ENCODE measurements at places on chromosomes 1 and 21.

- no peaks in the 10 kb centered on the region for H3K36me3 ChIP-seq
- no peaks in the 10 kb centered on the region for H3K4me1 ChIP-seq
- H3K4me3 ChIP-seq = no peak overlapping the region
- no peaks in the 10 kb centered on the region for H3K27me3 ChIP-seq
- DNase-seq = no peak
These were observed 535.5 kb downstream of the LRRIQ3 start for GRCh38 chr1:73662526-73662925.

- no peak for DNase-seq
- H3K36me3 ChIP-seq = no peaks in the 10 kb centered on the region
- no peaks in the 10 kb centered on the region for H3K4me1 ChIP-seq
- no peak overlapping the region for H3K4me3 ChIP-seq
These were observed 13.9 kb upstream of the C2CD2 start for GRCh38 chr21:41967708-41968107.

- H3K36me3 ChIP-seq = no peaks in the 10 kb centered on the region
- H3K4me3 ChIP-seq = no peak overlapping the region
- no peaks in the 10 kb centered on the region for H3K27me3 ChIP-seq
These were observed 68.4 kb downstream of the LUZP1 start for GRCh38 chr1:23100074-23100748.

DNA sequence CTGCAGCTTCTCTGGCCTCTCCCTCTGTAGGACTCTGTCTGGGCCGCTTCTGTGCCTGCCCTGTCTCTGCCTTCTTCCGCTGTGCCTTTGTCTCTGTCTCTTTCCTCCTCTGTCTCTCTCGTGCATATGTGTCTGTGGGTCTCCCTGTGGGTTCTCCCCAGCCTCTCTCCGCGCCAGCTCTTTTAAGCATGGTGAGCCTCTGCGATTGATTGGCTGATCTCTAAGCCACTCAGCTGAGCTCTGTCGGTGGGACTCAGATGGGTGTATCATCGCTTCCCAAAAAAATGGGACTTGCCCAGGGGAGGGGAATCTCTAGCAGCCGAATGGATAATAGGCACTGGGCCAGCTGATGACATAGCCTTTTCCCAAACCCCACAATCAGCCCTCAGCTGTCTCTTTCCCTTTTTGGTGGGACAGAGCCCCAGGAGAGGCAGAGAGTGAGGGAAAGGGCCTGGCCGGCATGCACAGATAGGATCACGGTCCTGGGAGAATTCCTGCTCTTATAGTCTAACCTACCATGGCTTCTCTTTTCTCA lies at the start of gene ADAMTS4:
ADAMTS4 (minus strand) TSS at position 158 of the 535 bp plus-strand sequence. CDS start 427 bp downstream, outside the sequence.
- no peaks in the 10 kb centered on the region for H3K27me3 ChIP-seq
- H3K27ac ChIP-seq = peak within 1 kb of the TSS; percentile 95
- peak within 1 kb of the TSS; percentile 45 for H3K4me3 ChIP-seq

- H3K36me3 ChIP-seq = no peaks in the 10 kb centered on the region
- H3K27me3 ChIP-seq = no peaks in the 10 kb centered on the region
These were observed 15.4 kb downstream of the DYNLT5 start for GRCh38 chr1:66767626-66768025.

GRCh38 chr1:184945029-184945428 lies 29.3 kb downstream of the NIBAN1 start:
- H3K4me3 ChIP-seq = no peak overlapping the region
- H3K36me3 ChIP-seq = no peaks in the 10 kb centered on the region
- DNase-seq = peak; percentile 42
- no peak overlapping the region for H3K27ac ChIP-seq
- no peaks in the 10 kb centered on the region for H3K4me1 ChIP-seq

DNA sequence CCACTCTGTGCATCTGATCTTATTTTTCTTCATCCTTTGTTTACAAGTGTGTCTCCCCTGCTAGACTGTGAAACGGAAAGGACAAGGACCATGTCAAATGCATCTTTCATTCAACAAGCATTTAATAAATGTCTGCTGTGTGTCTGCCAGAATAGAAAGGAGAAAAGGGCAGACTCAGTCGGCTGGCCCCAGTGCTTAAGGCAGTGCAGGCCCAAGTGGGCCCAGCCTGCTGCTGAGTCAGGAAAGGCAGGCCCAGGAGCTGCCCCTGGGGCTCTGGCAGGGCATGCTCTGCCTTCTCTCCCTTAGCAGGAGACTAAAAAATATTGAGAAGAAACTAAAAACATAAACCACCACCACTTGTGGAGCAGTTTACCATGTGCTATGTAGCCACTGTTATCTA lies 38.1 kb downstream of the PLEKHA6 start:
- H3K36me3 ChIP-seq = no peaks in the 10 kb centered on the region
- no peak overlapping the region for H3K27ac ChIP-seq
- no peaks in the 10 kb centered on the region for H3K27me3 ChIP-seq
- peak; percentile 43 for DNase-seq

GRCh38 chr21:38610623-38611251 lies 112.5 kb upstream of the ERG start:
- no peak overlapping the region for H3K4me3 ChIP-seq
- H3K36me3 ChIP-seq = no peaks in the 10 kb centered on the region
- no peak for DNase-seq

DNA sequence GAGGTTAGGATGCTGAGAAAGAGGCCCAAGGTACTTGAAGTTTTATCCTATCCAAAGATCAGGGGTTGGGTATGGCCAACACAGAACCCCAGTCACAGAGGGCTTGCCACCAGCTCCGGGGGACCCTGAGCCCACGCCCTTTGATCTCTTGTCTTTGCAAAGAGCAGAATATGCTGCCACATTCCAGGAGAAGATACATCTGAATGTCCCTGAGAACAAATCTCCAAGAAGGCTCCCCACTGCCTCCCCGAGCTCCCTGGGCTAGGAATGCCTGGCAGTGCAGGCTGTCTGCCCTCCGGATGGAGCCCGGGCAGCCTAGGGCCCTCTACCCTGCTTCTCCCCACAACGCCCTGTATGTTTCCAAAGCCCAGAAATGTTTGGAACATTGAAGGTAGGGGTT lies 49.2 kb downstream of the AJAP1 start:
- DNase-seq = no peak
- no peaks in the 10 kb centered on the region for H3K4me1 ChIP-seq
- H3K27ac ChIP-seq = no peak overlapping the region

GRCh38 chr1:13451399-13451965 lies 41.2 kb downstream of the PRAMEF20 start:
- no peaks in the 10 kb centered on the region for H3K4me1 ChIP-seq
- H3K4me3 ChIP-seq = no peak overlapping the region
- no peaks in the 10 kb centered on the region for H3K27me3 ChIP-seq

GRCh38 chr1:195733408-195733807 lies 874.8 kb downstream of the KCNT2 start:
- H3K27me3 ChIP-seq = no peaks in the 10 kb centered on the region
- no peak for DNase-seq
- H3K4me1 ChIP-seq = no peaks in the 10 kb centered on the region
- no peak overlapping the region for H3K4me3 ChIP-seq
- H3K36me3 ChIP-seq = no peaks in the 10 kb centered on the region

- peak; percentile 22 for DNase-seq
- H3K4me1 ChIP-seq = no peaks in the 10 kb centered on the region
- H3K4me3 ChIP-seq = no peak overlapping the region
- no peaks in the 10 kb centered on the region for H3K36me3 ChIP-seq
These were observed 545.2 kb upstream of the BRINP3 start for GRCh38 chr1:191022856-191023255.

- no peaks in the 10 kb centered on the region for H3K4me1 ChIP-seq
- H3K4me3 ChIP-seq = peak overlapping the region; percentile 73
- no peaks in the 10 kb centered on the region for H3K27me3 ChIP-seq
- peak overlapping the region; percentile 85 for H3K27ac ChIP-seq
- H3K36me3 ChIP-seq = peaks cover 2% of the 10 kb centered on the region
These were observed 322 bp downstream of the DCLRE1B start for GRCh38 chr1:113905435-113905861.

DNA sequence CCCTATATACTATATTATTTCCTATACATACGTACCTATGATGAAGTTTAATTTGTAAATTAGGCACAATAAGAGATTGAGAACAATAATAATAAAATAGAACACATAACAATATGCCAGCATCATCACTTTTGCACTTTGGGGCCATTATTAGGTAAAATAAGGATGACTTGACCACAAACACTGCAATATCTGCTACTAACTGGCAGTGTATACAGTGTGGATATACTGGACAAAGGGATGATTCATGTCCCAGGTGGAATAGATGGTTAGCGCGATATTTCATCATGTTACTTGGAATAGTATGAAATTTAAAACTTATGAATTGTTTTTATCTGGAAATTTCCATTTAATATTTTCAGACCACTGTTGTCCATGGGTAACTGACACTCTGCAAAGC lies 35.4 kb upstream of the TXLNA start:
- no peak for DNase-seq
- H3K36me3 ChIP-seq = no peaks in the 10 kb centered on the region
- H3K27me3 ChIP-seq = no peaks in the 10 kb centered on the region
- no peak overlapping the region for H3K27ac ChIP-seq
- H3K4me1 ChIP-seq = peaks cover 4% of the 10 kb centered on the region

DNA sequence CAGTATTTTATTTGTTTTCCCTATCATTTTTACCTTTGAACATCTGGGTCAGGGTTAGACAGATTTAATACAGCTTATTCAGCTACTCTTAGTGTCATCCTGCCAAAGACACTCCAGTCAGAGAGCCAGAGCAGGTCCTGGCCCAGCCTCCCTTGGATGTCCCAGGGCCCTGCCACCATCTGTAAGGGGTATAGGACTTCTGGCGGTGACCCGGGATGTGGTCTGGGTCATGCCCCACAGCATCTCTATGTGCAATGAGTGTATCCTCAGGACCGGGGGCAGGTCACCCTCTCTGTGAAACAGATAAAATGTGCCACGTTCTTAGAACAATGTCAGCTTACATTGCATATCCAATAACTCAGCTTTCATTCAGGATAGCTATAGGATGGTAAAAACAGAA lies 37.8 kb upstream of the PRSS38 start:
- H3K27me3 ChIP-seq = no peaks in the 10 kb centered on the region
- peaks cover 5% of the 10 kb centered on the region for H3K4me1 ChIP-seq
- H3K27ac ChIP-seq = no peak overlapping the region
- DNase-seq = no peak
- no peak overlapping the region for H3K4me3 ChIP-seq
- H3K36me3 ChIP-seq = peaks cover 11% of the 10 kb centered on the region

GRCh38 chr1:100941580-100942216 lies 45.8 kb downstream of the SLC30A7 start:
- no peaks in the 10 kb centered on the region for H3K4me1 ChIP-seq
- H3K27me3 ChIP-seq = no peaks in the 10 kb centered on the region
- H3K4me3 ChIP-seq = no peak overlapping the region
- DNase-seq = no peak

DNA sequence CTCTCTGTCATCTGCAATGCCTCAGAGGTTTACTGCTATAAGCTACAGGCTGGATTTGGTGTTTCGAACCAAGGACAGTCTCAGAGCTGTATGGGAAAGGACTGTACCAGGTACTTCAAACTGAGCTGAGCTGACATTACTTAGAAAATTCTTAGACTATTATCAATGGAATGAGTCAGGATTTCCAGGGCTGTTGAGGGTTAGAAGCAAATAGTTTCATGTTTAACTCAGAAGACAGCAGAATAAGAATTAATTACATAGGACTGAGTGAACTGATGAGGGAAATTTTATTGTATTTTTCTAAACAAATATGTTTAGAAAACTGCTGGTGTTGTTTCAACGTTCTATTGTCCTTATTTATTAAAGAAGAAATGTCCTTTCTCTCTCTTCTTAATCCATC lies 74.3 kb upstream of the CAPZB start:
- peak; percentile 93 for DNase-seq
- H3K27ac ChIP-seq = no peak overlapping the region
- no peaks in the 10 kb centered on the region for H3K36me3 ChIP-seq
- H3K4me1 ChIP-seq = peaks cover 7% of the 10 kb centered on the region
- H3K4me3 ChIP-seq = no peak overlapping the region

GRCh38 chr1:110356379-110356778 lies 17.2 kb downstream of the RBM15 start:
- no peaks in the 10 kb centered on the region for H3K27me3 ChIP-seq
- H3K27ac ChIP-seq = no peak overlapping the region
- no peaks in the 10 kb centered on the region for H3K4me1 ChIP-seq
- no peaks in the 10 kb centered on the region for H3K36me3 ChIP-seq
- no peak overlapping the region for H3K4me3 ChIP-seq
- DNase-seq = no peak

GRCh38 chr1:228044961-228045360 lies 37.5 kb upstream of the ARF1 start:
- no peak overlapping the region for H3K4me3 ChIP-seq
- H3K27ac ChIP-seq = no peak overlapping the region
- no peaks in the 10 kb centered on the region for H3K4me1 ChIP-seq
- H3K36me3 ChIP-seq = no peaks in the 10 kb centered on the region

GRCh38 chr21:14300074-14300473 lies 82.9 kb downstream of the HSPA13 start:
- H3K27ac ChIP-seq = no peak overlapping the region
- no peaks in the 10 kb centered on the region for H3K27me3 ChIP-seq
- H3K4me3 ChIP-seq = no peak overlapping the region
- H3K36me3 ChIP-seq = no peaks in the 10 kb centered on the region
- no peaks in the 10 kb centered on the region for H3K4me1 ChIP-seq
